ENCODE measurements at places on chromosomes 5 and 9.

DNA sequence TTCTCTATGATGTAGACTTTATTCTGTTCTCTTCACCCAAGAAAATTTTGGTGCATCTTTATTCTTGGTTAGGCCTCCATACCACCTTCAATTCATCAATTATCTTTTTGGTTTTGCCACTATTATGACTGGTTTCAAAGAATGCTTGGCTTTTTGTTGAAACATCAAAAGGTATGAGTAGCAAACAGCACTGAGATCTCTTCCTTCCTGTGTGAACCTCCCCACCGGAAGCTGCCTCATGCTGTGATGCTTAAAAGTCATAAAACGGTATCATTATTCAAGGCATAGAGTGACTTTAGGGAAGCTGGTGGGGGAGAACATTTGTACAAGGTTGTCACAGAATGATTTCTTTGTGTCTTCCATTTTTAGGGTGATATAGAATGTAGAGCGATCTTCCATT is 70.6 kb downstream of the IQGAP2 start:
- DNase-seq, result no peak

- DNase-seq, result no peak
Observed at GRCh38 chr9:35771943-35772342, 17.9 kb upstream of the MSMP start.

DNA sequence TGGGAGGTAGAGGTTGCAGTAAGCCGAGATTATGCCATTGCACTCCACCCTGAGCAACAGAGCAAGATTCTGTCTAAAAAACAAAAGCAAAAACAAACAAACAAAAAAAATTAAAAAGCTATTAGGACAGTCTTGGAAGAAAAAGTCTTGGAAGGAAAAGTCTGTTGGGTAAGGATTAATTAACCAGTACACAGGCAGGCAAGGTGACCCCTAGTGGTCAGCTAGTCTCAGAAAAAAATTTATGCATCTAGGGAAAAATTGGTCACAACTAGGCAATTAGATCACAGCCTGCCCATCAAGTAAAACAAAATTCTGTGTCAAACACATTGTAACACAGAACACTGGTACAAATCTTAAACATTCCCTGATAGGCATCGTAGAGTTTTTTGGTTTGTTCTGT is 6.7 kb upstream of the ANKRD18B start:
- no peak for DNase-seq

DNA sequence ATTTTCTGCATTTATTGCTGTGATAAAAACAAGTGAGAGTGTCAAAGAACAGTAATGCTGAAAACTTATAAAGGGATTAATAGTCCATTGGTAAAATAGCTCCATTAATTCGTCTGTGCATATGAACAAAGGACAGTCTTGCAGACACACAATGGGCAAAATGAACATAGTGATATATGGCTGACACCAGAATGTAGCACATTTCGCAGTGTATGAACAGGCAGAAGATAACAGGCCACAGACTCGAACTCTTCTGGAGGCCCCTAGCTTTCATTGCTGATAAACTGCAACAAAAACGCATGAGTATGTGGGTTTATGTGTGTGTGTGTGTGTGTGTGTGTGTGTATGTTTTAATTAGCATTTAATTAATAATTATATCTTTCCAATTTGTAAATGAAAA is 354.8 kb downstream of the TAF11L14 start:
- no peak for DNase-seq

- no peak for DNase-seq
Observed at GRCh38 chr5:16067415-16067814, 112.2 kb downstream of the MARCHF11 start.

GRCh38 chr9:134088063-134088725 is 20.4 kb upstream of the BRD3 start:
- DNase-seq, result no peak

- DNase-seq, result no peak
Observed at GRCh38 chr5:99614888-99615287, 686.1 kb upstream of the CHD1 start.

GRCh38 chr5:167866797-167867196 is 424.6 kb upstream of the WWC1 start:
- no peak for DNase-seq

- peak; percentile 90 for DNase-seq
Observed at GRCh38 chr5:126680191-126680817, 79.6 kb downstream of the PHAX start.

Data from osteocyte (in vitro differentiated cells).